ENCODE measurements at places on chromosomes 7 and 10. TPM values are rescaled to one million over a fixed set of nuclear protein-coding genes. Genes with fewer than 3 reads are reported as not detected.

RGR gene
- not detected for polyA plus RNA-seq

GPR15LG gene
- not detected for polyA plus RNA-seq

TBX20 gene
- not detected for polyA plus RNA-seq

ZNF488 gene
- 0.85 TPM for polyA plus RNA-seq

STOX1 gene
- 1.2 TPM for polyA plus RNA-seq

RADIL gene
- polyA plus RNA-seq: 6.6 TPM

KCNIP2 gene
- 10.0 TPM for polyA plus RNA-seq

PSD gene
- polyA plus RNA-seq: 68.8 TPM

AKR1C4 gene
- polyA plus RNA-seq: not detected

CFTR gene
- not detected for polyA plus RNA-seq

CTTNBP2 gene
- polyA plus RNA-seq: 53.5 TPM

LIPA gene
- 28.3 TPM for polyA plus RNA-seq

NPY4R2 gene
- polyA plus RNA-seq: not detected

ENKUR gene
- 2.6 TPM for polyA plus RNA-seq

HYCC1 gene
- 12.3 TPM for polyA plus RNA-seq

GPC2 gene
- 506 TPM for polyA plus RNA-seq

C10orf143 gene
- polyA plus RNA-seq: 0.44 TPM

TEX36 gene
- polyA plus RNA-seq: not detected

CPA5 gene
- not detected for polyA plus RNA-seq

SLC16A12 gene
- polyA plus RNA-seq: not detected

HTR7 gene
- polyA plus RNA-seq: 0.82 TPM

ZCCHC24 gene
- polyA plus RNA-seq: not detected

HOXA3 gene
- polyA plus RNA-seq: not detected

PTTG1IP2 gene
- not detected for polyA plus RNA-seq

PAX4 gene
- polyA plus RNA-seq: not detected

FAM53B gene
- polyA plus RNA-seq: 21.8 TPM

MYL10 gene
- not detected for polyA plus RNA-seq

CALHM1 gene
- polyA plus RNA-seq: not detected

GIMAP1 gene
- polyA plus RNA-seq: not detected

SYT15 gene
- polyA plus RNA-seq: 0.16 TPM

NEUROG3 gene
- polyA plus RNA-seq: not detected

NDUFA5 gene
- 406 TPM for polyA plus RNA-seq

IKZF1 gene
- polyA plus RNA-seq: 0.24 TPM

CNPY1 gene
- 4.2 TPM for polyA plus RNA-seq

FBXO24 gene
- polyA plus RNA-seq: 0.52 TPM

GCC1 gene
- 9.8 TPM for polyA plus RNA-seq

AP4M1 gene
- 78.9 TPM for polyA plus RNA-seq

OPN1SW gene
- polyA plus RNA-seq: 1.9 TPM

UTF1 gene
- polyA plus RNA-seq: not detected

CUZD1 gene
- polyA plus RNA-seq: not detected

CCDC3 gene
- 3.8 TPM for polyA plus RNA-seq

MMRN2 gene
- not detected for polyA plus RNA-seq

NKX1-2 gene
- polyA plus RNA-seq: 0.16 TPM

UCMA gene
- polyA plus RNA-seq: not detected

CPVL gene
- 19.5 TPM for polyA plus RNA-seq

TBATA gene
- not detected for polyA plus RNA-seq
